ENCODE measurements at places on chromosomes 7 and 10. TPM values are rescaled to one million over a fixed set of nuclear protein-coding genes. Genes with fewer than 3 reads are reported as not detected.

DNA sequence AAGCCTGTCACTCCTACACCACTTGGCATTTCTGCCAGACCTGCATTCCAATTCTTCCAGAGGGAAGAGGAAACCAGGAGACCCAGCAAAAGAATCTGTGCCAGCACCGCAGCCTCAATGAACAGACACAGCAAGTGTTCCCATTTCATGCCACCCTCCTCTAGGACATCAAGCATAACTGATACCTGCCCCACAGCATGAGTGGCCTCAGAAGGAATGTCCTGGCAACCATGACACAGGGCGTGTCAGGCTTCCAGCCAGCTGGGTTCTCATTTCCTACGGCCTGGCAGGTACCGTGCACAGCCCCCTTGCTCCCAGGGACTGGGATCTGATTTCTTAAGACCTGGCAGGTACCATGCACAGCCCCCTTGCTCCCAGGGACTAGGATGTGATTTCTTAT is 7.8 kb downstream of the MAD1L1 start:
- DNase-seq, result peak; percentile 30
- H3K36me3 ChIP-seq, result peaks cover 84% of the 10 kb centered on the region
- no peaks in the 10 kb centered on the region for H3K27me3 ChIP-seq

DNA sequence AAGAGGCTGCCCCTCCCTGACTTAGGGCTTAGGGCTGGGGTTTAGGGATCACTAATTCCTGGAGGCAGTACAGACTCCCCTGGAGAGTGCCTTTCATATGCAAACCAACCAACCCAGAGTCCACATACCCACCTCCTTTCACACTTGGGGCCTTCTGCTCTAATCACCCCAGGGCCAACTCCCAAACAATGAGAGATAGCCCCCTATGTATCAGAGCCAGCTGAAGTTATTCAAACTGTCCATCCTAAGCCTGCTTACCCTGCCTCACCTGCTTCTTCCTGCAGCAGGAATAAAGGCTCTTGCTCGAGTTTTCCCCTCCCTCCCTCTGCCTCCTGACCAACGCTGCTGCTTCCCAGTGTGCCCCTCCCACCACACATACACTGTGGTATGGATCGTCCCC is 51.8 kb upstream of the SLC35G1 start:
- H3K36me3 ChIP-seq, result no peaks in the 10 kb centered on the region
- H3K4me1 ChIP-seq, result no peaks in the 10 kb centered on the region
- no peak overlapping the region for H3K27ac ChIP-seq
- no peak for DNase-seq

FKBP6 gene
- not detected for total RNA-seq

DNA sequence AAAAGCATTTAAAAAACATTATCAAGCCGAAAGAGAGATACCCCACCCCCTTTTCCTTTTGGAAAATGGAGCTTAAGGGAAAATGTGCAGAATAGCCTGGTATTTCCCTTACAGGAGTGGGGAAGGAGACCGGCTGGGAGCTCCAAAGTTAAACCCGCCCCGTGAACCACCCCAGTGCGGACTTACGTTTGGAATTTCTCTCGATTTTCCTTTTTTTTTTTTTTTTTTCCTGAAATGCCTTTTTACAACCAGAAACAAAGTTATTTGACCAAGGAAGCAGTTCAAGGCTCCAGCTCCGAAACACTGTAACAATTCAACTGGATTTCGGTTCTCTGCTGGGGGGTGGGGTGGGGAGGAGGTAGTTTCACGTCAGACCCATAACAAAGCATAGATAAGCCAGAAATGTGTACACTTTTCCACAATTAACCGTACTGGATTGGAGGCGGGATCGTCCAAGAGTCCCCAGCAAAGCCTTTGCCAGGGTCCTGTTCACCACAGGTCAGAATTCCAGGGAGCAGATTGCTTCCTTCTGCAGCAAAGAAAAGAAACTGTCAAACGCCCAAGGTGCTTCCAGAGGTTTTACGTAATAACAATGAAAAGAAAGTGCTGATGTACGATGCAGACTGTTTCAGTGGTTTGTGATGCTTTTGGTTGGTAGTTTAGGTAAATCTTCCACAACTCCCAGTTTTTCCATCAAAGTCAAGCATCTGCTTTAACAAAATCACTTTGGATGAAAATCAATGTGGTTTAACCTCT is 6.7 kb downstream of the SKIDA1 start:
- no peaks in the 10 kb centered on the region for H3K36me3 ChIP-seq
- H3K4me1 ChIP-seq, result peaks cover 64% of the 10 kb centered on the region
- H3K27ac ChIP-seq, result peak overlapping the region; percentile 99
- H3K4me3 ChIP-seq, result peak overlapping the region; percentile 75
- no peaks in the 10 kb centered on the region for H3K27me3 ChIP-seq
- DNase-seq, result no peak

CDHR1 gene
- total RNA-seq, result 0.41 TPM

Data from left ventricle myocardium inferior (tissue), 1 donor.